ENCODE measurements at places on chromosomes 3 and 15.

DNA sequence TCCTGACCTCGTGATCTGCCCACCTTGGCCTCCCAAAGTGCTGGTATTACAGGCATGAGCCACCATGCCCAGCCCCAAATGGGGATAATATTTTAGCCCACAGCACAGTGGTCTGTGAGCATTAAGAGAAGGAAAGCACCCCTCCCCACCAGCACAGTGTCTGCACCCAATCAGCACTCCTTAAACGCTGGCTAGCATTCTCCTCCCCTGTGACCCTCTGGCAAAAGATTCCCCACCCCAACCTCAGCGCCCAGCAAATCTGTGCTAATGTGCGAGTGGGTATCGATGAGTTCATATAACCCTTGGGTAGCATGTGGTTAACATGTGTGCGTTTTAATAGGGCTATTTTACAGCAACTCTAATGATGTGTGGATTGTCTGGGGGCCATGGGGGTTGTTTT lies 18.3 kb upstream of the EPHB3 start:
- no peak for DNase-seq

DNA sequence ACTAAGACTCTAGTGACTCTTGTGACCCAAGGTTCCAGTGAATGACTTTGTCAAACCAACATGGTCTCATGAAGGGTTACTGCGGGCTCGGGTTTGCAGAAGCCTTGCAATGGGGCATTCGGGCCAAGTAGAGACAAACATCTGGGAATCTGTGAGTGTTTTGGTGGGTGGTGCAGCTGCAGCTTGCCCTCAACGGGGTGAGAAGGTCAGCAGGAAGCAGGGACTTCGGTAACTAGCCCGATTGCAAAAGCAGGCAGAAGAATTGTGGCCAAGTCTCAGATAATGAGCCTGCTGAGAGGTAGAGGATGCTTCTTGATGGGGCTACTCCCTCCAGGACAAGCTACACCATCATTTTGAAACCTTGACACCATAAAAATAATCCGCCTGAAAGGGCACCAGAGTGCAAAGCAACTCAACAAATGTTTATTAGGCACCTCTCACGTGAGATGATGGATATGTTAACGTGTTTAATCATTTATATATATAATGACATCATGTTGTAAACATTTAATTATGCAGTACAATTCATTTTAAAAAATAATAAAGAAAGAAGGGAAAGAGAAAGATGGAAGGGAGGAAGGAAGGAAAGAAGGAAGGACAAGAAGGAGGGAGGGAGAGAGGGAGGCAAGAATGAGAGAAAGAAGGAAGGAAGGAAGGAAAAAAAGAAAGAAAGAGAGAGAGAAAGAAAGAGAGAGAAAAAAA lies 263.9 kb upstream of the IGF1R start:
- no peak for DNase-seq

GRCh38 chr3:12560505-12561190 lies 3.8 kb downstream of the MKRN2 start:
- DNase-seq, result no peak

- no peak for DNase-seq
Measured at GRCh38 chr3:76700323-76700722, 339.6 kb upstream of the ROBO2 start.
